ENCODE measurements at places on chromosomes 5 and 9.

DNA sequence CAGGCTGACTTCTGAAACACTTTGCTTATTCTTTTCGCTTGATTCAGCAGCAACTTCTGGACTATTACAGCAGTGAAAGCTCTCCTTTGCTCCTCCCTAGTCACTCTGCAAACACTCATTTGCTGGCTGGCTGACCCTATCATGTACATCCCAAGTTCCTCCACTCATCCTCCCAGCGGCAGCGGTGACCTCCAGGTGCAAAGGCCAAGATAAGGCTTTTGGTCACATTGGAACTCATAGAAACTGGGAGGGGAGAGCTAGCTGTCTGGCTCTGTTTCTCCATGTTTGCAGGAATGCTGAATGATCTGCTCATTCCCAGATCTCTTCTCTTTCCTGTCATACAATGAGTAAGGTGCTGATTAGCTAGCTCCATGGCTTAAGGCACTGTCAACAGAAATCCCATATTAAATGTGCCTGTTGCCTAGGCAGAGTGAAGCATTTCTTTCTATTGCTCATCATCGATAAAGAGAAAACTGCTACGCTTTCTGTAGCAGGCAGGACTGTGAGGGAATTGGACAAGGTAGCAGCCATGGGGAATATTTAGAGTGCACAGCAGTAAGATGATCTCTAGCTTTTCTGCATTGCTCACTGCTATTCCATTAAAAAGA is 250.5 kb upstream of the PDE4D start:
- DNase-seq = no peak

- no peak for DNase-seq
Observed at GRCh38 chr5:43638107-43638506, 35.1 kb downstream of the NNT start.

GRCh38 chr5:17224858-17225511 is 7.6 kb downstream of the BASP1 start:
- DNase-seq = no peak

DNA sequence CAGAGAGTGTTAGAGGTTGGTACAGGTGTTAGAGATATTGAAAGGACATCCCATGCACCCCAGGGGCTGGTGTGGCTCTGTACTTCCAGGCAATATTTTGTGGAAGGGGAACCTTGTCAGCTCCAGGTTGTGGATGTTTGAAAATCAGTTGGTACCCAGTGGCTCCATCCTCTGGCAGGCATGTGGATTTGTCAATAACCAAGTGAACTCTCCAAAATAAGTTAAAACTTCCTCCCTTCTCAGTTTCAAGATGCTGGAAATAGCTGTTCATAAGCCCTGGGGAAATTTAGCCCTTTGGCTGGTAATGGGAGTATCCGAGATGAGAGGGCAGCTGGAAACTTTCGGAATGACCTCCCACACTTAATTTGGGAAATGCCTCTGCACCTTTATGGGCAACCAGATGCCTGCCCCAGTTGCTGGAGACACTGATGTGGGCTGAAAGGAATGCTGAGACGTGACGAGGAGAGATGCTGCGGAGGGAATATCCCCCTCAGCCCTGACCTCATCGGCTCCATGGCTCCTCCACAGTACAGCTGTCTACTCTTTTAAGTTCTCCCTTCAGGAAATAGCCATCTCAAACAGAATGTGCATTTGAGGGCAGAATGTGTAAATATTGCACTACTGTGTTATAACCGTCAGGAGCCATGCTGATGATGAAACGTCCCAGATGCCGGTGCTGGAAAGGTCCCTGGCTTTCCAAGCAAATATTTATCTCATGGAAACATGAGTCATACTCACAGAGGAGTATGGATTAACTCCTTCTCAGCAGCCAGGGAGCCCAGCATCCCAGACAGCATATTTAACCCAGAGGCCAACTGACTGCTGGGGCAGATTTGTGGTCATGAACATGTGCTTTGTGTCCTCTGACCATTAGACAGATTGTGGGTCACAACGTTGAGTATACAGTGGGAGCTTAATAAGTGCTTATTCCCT is 29.5 kb downstream of the TGFBI start:
- DNase-seq = no peak

- no peak for DNase-seq
Observed at GRCh38 chr9:32431940-32432555, 47.6 kb downstream of the ACO1 start.

DNA sequence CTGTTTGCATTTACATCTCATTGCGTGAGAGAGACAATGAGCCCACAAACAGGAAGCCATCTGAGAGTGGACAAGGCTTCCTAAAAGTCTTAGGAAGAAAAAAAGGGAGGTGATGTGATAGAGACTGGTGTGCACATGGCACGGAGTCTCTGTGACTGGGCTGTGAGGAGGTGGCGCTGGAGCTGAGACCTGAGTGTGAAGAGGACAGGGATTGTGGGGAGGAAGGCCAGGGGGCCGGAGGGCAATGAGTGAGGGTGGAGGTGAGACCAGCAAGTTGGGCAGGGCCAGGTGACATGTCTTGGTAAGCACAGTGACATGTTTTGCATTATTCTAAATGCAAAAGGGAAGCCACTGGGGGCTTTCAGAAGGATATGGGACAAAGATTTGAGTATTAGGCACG is 45.0 kb downstream of the TSPAN17 start:
- DNase-seq = no peak

GRCh38 chr5:83964271-83964670 is 243.6 kb upstream of the HAPLN1 start:
- no peak for DNase-seq

DNA sequence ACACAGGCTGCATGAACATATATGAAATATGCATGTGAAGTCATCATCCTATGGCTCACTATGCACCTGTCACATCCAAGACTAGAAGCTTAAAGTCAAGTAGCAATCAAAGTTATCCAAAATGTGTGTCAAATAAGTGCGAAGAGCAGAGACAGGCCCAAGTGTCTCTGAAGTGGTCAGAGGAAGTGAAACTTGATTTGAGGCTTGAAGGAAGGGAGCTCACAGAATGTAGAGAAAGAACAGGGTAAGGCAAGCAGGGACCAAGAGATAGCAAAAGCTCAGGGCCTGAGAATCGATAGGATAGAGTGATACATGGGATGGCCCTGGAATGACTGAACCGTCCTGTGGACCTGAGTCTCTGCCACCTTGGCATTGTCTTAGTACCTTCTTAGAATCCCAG is 274.3 kb upstream of the TRPC7 start:
- DNase-seq = no peak

DNA sequence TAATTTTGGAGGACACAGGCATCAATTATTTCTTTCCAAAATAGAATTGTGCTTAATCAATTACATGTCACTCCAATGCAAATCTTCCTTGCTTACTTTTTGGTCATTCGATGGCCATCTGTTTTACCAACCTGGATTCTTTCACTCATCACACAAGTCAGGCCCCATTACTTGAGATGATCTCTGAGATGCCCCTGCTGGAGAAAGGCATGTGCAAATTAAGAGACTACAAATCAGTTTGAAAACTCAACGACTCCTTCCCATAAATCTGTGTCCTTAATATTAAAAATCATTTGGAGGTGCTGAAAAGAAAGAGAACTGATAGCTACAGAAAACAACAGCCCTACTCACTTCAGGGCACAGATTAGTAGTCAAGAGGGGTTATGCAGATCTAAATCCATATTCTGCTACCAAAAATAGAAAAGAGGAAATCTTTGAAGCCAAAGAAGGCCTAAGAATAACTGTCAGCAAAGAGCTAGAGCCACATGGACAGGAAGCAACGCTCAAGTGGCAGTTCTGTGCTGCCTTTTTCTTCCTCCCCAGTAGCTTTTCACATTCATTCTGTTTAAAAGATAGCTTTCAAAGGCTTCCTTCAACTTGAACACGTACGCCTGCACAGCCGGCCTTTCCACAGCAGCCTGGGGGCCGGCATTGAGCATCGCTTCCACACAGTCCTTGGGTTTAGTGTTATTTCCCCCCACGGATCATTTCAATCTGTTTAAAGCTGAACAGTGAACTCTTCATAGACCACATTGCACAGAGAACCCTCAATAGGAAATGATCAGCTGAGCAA is 79.3 kb upstream of the MAP3K1 start:
- DNase-seq = no peak

GRCh38 chr5:139897342-139897741 is 101.7 kb downstream of the PSD2 start:
- no peak for DNase-seq

DNA sequence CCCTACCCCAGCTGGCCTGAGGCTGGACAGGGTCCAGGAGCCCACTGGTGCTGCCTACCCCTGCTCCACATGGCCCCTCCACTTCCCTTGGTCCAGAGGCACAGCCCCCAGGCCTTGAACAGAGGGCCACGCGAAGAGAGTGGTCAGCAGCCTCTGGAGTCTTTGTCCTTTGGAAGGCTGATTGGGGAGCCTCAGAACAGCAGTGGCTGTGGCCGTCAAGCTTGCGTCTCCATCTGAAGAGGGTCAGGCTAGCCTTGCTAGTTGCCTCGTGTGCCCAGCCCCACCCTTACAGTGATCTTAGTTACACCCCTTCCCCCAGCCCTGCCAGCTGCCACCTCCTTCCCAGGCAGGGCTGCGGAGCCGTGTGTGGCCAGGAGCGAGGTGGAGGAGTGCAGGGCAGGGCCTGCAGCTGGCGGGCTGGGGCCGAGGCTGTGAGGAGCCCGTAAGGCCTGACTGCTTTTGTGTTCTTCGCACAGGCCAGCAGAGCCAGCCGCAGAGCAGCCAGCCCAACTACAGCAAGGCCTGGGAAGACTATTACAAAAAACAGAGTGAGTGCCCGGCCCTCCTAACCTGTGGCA is 30.1 kb upstream of the PRDM12 start:
- no peak for DNase-seq

GRCh38 chr9:128550226-128550625 is 2.2 kb upstream of the SPTAN1 start:
- DNase-seq = no peak

- no peak for DNase-seq
Observed at GRCh38 chr5:56532466-56532865, 282.9 kb upstream of the MAP3K1 start.

- no peak for DNase-seq
Observed at GRCh38 chr5:139082813-139083498, 115.2 kb downstream of the SIL1 start.

DNA sequence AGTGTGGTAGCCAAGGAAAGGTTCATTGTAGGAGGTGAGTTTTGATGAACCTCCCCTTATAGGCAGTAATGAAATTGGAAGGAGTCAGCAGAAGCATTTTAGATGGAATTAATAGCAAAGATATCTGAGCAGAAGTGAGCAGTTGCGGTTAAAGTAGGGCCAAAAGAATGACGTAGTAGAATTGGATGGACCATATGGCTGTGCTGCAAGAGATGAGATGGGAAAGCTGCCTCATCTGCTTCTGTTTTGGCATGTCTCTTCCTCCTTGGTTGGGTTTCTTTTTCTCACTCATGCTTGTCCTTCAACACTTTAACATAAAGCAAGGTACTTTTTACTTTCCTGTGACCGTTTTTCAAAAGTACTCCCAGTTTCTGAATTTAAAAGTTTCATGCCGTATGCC is 55.8 kb downstream of the AQP7 start:
- DNase-seq = no peak

GRCh38 chr5:59038798-59039295 is 456.0 kb downstream of the RAB3C start:
- DNase-seq = no peak

DNA sequence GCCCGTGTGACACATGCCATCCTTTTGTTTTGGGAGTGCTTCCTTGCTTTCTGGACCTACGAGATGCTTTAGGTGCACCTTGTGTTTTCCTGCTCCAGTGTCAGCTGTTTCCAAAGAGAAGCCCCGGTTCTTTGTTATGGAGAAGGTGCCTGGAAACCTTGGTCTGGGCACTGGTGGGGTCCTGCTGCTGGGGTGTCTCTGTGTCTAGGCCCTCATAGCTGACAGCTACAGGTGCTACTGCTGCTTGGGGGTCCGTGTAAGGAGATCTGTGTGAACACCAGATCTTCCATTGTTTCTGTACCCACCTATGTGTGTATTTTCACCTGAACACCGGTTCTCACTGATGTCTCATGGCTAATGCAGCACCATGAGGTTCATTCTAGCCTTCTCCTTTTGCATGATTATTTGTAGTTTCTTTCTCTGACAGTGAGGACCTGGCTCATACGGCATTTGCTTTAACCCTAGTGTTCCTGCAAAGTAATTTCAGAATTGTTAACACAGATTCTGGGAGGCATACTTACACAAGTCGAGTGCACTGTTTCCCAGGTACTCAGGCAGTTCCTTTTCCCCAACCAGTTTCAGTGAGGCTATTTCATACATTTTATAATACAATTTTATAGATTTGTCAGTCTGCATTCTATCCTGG is 13.2 kb upstream of the FAM120AOS start:
- DNase-seq = no peak

DNA sequence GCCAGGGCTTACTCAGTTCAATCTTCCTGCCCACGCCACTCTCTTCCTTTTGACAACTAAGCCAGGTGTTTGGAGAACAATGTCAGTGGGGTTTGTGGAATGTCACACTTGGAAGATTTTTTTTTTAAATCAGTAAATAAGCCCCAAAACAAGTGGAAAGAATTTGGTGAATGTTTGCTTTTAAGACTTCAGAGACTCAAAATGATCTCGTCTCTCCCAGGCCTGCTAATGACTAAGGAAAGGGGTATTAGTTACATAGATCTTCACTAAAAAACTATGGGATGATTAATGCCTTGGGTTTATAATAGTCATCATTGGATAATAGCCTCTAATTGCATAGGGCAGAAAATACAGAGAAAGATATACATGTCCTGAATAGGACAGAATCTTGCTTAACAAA is 166.4 kb downstream of the DMRT2 start:
- DNase-seq = no peak

- DNase-seq = no peak
Observed at GRCh38 chr9:127353882-127354281, 43.1 kb upstream of the SLC2A8 start.

- no peak for DNase-seq
Observed at GRCh38 chr5:95007921-95008597, 276.8 kb downstream of the MCTP1 start.

DNA sequence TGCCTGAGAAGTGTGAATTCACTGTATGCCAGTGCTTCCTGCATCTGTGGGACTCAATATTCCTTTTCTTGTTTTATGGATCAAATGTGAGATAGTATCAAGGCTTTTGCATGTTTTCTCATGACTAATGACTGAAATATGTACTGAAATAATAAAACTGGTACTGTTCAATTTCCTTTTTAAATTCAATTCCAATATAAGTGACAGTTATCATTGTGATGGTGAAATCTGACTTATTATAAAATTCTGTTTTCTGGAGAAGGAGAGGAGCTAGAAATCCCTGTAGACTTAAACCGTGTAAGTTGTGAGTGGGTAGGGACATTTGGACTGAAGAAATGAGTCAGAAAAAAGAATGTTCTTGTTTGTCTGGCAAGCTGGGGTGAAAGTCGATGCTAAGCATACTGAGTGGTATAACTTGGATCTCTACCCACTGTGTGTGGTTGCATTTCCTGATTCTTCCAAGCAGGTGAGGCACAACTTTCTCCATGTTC is 245.2 kb downstream of the EFNA5 start:
- DNase-seq = no peak

DNA sequence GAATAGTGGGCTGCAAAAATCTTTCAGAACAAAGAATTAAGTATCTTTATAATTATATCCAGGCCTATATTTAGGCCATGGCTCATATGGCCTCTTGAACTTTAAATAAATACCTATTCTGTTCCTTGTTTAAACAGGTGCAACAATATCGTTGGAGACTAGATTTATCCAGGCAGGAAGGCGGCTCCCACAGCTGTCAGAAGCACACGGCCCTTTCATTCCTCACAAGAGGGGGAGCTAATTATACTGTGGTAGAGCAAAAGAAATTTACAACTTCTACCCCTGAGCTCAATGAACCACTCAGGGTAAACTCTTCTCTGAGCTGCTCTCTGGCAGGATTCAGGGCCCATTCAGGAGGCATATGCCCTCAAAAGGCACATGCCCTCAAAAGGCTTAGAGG is 31.3 kb downstream of the TMEM174 start:
- DNase-seq = no peak

- no peak for DNase-seq
Observed at GRCh38 chr5:179308563-179309382, 36.5 kb downstream of the ADAMTS2 start.
